ENCODE measurements at places on chromosomes 12 and 14. TPM values are rescaled to one million over a fixed set of nuclear protein-coding genes. Genes with fewer than 3 reads are reported as not detected.

- peaks cover 21% of the 10 kb centered on the region for H3K4me1 ChIP-seq
- no peaks in the 10 kb centered on the region for H3K36me3 ChIP-seq
- H3K4me3 ChIP-seq: no peak overlapping the region
- H3K27ac ChIP-seq: peak overlapping the region; percentile 91
- no peak for DNase-seq
Observed at GRCh38 chr14:102511538-102511937, 2.0 kb upstream of the ANKRD9 start.

DNA sequence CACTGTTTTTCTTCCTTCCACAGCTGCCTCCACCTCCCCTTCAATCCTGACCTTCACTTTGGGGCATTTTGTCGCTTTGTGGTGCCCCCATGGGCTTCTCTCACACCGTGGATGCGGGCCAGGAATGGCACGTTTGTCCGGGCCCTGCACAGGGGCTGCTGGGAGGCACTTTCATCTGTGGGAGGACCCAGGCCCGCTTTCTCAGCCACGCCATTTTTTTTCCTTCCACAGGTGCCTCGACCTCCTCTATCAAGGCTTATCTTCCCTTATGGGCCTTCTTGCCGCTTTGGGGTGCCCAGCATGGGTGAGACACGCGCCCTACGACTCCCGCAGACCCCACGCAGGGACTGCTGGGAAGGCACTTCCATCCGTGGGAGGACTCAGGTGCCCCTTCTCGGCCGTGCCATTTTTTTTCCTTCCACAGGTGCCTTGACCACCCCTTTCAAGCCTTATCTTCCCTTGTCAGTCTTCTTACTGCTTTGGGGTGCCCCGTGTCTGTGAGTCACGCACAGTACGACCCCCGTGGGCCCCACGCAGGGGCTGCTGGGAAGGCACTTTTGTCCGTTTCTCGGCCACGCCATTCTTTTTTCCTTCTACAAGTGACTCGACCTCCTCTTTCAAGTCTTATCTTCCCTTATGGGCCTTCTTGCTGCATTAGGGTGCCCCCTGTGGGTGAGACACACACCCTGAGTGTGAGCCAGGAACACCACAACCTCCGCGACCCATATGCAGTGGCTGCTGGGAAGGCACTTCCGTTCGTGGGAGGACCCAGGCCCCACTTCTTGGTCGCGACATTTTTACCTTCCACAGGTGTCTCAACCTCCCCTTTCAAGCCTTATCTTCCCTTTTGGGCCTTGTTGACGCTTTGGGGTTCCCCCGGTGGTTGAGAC, 270.7 kb downstream of the ALG10 start:
- no peak overlapping the region for H3K4me3 ChIP-seq
- no peaks in the 10 kb centered on the region for H3K36me3 ChIP-seq
- DNase-seq: no peak
- no peaks in the 10 kb centered on the region for H3K4me1 ChIP-seq
- no peaks in the 10 kb centered on the region for H3K27me3 ChIP-seq

DNA sequence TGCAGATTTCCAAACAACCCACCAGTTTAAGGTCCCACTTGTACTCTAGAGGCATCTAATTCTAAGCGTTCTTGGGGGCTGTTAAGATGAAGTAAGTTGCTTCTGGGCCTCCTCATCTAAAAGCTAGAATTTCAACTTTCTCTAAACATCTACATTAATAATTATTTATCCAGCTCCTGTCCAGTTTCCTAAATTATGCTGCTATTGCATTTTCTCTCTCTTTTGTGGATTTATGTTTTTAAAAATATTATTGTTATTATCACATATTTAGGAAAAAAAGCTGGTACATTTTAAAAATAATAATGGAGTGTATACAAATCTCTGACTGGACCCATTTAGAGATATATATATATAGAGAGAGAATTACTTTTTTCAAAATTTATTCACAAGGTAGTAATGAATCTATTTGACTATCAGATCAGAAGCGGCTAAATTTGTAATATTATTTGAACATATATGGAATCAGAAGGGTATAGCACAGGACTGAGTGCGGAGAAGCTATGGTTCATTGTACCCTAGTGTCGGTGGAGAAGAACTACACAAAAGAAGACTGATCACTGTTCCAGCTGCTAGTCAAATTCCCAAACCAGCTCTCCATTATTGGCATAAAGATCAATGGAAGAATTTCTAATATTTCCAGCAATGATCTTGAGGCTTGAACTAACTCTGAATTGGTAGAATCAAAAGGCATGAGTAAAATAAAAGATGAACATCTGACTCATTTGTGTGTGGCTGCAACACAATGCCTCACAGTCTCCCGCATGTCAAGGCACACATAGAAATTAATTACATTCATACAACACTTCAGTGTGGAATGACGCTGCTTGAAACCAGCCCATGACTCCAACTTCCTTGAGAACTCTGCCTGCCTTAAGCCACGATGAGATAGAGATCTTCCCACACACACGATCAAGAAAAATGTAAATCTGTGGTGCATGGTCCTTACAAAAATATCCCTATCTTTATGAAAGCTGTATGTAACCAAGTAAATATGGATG, 433.4 kb upstream of the OR4E1 start:
- no peak overlapping the region for H3K27ac ChIP-seq
- no peaks in the 10 kb centered on the region for H3K27me3 ChIP-seq
- H3K36me3 ChIP-seq: no peaks in the 10 kb centered on the region
- no peaks in the 10 kb centered on the region for H3K4me1 ChIP-seq
- H3K4me3 ChIP-seq: no peak overlapping the region

DNA sequence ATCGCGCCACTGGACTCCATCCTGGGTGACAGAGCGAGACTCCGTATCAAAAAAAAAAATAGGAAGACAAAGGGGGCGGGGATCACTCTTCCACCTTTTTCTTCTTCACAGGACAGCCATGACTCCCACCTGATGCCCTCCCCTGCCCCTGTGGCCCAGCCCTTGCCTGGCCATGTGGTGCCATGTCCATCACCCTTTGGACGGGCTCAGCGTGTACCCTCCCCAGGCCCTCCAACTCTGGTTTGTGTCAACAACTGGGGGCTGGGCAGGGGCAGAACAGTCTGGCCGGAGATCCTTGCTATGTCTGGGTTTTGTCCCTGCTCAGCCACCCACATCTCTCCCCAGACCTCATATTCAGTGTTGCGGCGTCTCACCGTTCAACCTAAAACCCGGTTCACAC, 5.8 kb downstream of the TROAP start:
- peaks cover 20% of the 10 kb centered on the region for H3K4me1 ChIP-seq
- no peak for DNase-seq
- no peak overlapping the region for H3K27ac ChIP-seq
- H3K27me3 ChIP-seq: peaks cover 33% of the 10 kb centered on the region

The PAX9 gene
- 108 TPM for total RNA-seq

- H3K4me1 ChIP-seq: no peaks in the 10 kb centered on the region
- no peak overlapping the region for H3K27ac ChIP-seq
- H3K27me3 ChIP-seq: no peaks in the 10 kb centered on the region
- no peak for DNase-seq
Observed at GRCh38 chr12:90071996-90072395, 363.4 kb upstream of the ATP2B1 start.

DNA sequence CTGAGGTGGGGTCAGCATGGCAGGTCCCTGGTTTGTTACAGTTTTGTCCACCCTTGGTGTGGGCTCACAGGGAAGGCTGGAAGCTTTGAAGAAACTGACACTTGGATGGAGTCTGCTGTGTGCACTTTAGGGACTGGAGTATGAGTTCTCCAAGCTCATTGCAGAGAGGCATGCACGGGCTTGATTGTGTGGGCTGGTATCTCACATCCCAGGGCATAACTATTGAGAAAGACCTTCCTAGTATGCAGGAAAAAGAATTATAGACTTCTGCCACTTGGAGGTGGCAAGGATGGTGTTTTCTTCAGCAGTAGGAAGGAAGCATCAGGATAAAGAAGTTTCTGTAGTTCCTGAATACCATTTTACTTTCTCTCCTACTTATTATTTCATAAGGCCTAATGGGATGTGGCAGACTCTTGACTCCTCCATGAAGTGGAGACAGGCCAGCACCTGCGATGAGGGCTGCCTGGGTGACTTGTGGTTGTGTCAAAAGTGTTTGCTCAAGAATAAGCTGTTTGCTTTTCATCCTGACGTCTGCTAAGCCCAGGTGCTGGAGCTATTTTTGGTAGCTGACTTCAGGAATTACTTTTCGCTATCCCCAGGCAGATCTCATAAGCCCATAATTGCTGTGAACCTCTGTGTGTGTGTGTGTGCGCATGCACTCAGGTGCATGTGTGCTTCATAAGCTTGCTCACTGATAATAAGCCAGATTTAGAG, 125.8 kb downstream of the KTN1 start:
- H3K36me3 ChIP-seq: no peaks in the 10 kb centered on the region
- H3K27me3 ChIP-seq: no peaks in the 10 kb centered on the region
- no peak overlapping the region for H3K27ac ChIP-seq
- no peak overlapping the region for H3K4me3 ChIP-seq
- DNase-seq: no peak

DNA sequence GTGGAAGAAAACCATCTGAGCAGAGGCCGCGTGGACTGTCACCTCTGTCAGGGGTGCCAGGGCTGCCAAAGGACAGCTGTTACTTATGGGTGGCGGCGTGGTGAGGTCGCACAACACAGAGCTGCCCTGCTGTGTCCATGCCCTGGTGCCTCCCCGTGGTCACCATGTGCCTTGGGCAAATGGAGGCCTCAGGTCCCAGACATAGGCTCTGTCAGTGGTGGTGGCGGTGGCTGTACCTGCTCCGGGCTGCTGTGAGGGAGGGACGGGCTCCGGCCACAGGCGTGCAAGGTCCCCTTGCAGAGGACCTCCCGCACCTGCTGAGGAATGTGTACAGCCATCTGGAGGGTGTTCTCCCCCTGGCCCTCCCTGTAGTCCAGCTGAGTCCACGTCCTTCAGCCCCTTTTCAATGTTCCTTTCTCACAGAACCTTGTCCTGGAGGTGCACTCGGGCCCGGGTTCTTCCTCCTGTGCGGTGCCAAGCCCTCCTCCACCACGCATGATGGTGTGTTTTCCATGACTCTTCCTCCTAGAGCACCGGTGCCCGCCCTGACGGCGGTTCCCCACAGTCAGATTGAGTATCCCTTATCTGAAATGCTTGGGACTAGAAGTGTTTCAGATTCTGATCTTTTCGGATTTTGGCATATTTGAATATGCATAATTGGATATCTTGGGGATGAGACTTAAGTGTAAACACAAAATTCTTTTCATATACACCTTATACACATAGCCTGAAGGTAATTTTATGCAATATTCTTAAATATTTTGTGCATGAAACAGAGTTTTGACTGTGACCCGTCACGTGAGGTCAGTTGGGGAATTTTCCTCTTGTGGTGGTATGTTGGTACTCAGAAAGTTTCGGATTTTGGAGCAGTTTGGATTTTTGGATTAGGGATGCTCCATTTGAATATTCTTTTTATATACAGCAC, 49.8 kb downstream of the TRAF3 start:
- H3K27ac ChIP-seq: no peak overlapping the region
- H3K36me3 ChIP-seq: peaks cover 14% of the 10 kb centered on the region
- peaks cover 6% of the 10 kb centered on the region for H3K4me1 ChIP-seq
- no peaks in the 10 kb centered on the region for H3K27me3 ChIP-seq

All from esophagus squamous epithelium (tissue), 5 donors.